COR-L47 (cell line): ENCODE measurements at places on chromosomes 2 and 18.

GRCh38 chr2:40380041-40380440 is 71.8 kb downstream of the SLC8A1 start:
- DNase-seq, result no peak

GRCh38 chr2:241154915-241155314 is 4.6 kb downstream of the PPP1R7 start:
- DNase-seq, result no peak

- DNase-seq, result peak; percentile 28
Measured at GRCh38 chr2:50347358-50348044, 684.4 kb downstream of the NRXN1 start.

DNA sequence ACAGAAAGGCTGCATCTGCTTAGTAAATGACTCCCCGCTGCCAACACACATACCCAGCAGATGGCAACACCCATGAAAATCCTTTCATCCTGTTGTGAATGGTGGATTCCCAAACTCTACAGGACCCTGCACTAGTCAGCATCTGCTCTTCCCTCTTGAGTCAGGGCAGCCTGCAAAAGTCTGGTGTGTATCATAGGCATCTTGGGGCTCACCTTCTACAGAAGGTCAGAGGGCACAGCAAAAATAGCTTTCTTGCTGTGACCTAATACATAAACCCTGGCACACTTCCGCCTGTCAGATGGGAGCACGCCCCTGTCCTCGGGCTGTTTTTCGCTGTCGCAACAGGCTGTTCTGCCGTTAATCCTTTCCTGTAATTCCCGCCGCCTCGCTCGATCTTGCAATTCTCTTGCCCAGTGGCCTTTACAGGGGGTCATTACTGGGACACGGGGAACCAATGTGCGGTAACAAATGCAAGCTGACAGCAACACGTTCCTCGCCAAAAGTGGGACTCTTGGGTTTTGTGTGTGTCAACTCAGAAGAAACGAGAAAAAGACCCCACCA is 19.9 kb upstream of the SCYGR1 start:
- no peak for DNase-seq

DNA sequence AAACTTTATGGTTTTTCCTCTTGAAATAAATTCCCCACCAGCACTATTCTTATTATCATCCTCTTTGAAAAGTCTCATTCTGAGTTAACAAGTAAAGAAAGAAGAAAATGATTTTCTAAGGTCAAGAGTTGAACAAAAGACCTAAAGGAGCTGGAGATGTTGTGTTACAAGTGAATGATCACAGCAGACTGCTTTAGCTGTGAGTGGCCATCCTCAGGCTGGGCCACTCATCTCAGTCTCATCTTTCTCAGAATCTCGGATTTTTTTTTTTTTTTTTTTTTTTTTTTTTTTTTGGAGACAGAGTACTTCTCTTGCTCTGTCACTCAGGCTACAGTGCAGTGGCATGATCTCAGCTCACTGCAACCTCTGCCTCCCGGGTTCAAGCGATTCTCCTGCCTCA is 133.3 kb downstream of the CDH2 start:
- no peak for DNase-seq

GRCh38 chr2:165499131-165499530 is 29.6 kb downstream of the CSRNP3 start:
- no peak for DNase-seq

GRCh38 chr2:24076849-24077534 is 866 bp upstream of the SF3B6 start:
- DNase-seq, result no peak

DNA sequence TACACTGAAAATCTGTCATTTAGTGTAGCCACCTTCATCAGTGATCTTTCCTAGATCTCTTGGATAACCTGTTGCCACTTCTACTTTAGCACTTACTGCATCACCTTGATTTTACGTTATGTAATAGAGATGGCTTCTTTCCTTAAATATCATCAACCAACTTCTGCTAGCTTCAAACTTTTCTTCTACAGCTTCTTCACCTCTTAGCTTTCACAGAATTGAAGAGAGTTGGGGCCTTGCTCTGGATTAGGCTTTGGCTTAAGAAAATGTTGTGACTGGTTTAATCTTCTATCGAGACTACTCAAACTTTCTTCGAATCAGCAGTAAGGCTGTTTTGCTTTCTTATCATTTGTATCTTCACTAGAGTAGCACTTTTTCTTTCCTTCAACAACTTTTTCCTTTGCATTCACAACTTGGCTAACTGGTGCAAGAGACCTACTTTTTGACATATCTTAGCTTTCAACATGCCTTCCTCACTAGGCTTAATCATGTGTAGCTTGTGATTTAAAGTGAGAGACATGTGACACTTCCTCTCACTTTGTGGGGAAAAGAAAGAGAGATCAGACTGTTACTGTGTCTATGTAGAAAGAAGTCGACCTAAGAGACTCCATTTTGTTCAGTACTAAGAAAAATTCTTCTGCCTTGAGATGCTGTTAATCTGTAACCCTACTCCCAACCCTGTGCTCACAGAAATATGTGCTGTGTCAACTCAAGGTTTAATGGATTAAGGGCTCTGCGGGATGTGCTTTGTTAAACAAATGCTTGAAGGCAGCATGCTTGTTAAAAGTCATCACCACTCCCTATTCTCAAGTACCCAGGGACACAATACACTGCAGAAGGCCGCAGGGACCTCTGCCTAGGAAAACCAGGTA is 99.6 kb downstream of the ATL2 start:
- no peak for DNase-seq
